ENCODE measurements at places on chromosomes 6 and 20.

- DNase-seq, result no peak
Observed at GRCh38 chr6:116280161-116280932, 617 bp upstream of the TSPYL1 start.

- no peak for DNase-seq
Observed at GRCh38 chr6:104653781-104654180, 205.9 kb downstream of the HACE1 start.

DNA sequence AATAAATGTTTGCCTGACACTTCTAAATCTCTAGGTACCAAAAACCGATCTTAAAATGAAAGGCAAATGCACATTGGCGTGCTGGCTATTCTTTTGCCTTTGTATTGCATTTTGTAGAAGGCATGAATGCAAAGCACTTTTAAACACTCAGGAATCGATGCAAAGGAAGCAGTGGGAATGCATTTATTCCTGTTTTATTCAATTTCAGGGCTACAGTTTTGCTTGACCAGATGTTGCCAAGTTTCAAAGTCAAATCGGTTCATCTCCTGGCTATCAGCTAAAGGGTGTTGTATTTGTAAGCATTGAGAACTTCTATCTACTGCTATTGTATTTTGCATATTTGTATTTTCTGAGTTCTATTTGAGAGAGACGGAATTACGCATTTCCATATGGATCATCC lies 659.8 kb upstream of the SLC35B3 start:
- DNase-seq, result no peak

GRCh38 chr6:160456214-160456546 lies 108.0 kb downstream of the SLC22A3 start:
- DNase-seq, result no peak

GRCh38 chr6:37282371-37282770 lies 24.4 kb upstream of the TMEM217 start:
- no peak for DNase-seq

DNA sequence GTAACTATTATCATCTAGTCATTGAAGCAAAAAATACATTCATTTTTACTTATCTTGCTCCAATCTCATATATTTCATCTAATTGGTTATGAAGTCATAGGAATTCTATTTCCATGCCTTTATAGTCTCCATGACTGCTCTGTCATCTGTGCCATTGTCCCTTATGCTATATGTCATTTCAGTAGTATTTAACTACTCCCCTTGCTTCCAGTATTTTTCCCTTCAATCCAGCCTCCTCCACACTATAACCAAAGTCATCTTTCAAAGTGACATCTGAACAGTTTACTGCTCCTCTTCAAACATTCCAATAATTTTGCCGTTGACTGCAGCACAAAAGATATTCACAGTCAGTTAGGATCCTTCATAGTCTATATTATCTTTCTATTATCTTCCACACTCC lies 216.6 kb upstream of the HS3ST5 start:
- no peak for DNase-seq

DNA sequence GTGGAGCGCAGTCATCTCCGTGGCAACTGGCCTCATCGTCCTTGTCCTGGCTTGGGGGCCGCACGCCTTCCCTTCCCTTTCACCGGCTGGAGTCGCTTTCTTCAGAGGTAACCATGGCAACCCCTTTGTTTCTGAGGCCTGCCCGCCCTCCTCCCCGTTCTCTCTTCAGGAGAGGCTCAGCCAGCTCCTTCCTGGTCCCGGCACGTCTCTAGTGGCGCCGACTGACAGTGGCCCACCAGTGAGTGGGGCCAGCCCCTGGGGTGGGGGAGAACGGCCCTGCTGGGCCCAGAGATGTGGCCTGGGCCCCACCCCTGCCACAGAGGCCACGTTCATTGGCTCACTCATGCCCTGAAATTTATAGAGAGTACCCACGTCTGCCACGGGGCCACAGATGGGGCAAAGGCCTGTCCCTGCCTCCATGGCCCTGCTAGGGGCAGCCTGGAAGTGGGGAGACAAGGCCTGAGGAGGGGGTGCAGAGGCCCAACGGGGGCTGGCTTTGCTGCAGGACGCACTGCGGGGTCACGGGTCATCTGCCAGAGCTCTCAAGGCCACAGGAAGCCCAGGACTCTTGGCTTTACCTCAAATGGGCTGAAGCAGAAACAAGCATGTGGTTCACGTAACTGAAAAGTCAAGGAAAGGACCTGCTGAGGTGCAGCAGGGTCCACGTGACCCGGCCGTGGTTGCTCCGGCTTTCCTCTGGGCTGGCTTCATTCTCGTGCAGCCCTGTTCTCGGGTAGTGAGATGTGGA lies 1.4 kb upstream of the OSBPL2 start:
- DNase-seq, result no peak

GRCh38 chr6:21181866-21182265 lies 411.7 kb upstream of the SOX4 start:
- DNase-seq, result no peak

DNA sequence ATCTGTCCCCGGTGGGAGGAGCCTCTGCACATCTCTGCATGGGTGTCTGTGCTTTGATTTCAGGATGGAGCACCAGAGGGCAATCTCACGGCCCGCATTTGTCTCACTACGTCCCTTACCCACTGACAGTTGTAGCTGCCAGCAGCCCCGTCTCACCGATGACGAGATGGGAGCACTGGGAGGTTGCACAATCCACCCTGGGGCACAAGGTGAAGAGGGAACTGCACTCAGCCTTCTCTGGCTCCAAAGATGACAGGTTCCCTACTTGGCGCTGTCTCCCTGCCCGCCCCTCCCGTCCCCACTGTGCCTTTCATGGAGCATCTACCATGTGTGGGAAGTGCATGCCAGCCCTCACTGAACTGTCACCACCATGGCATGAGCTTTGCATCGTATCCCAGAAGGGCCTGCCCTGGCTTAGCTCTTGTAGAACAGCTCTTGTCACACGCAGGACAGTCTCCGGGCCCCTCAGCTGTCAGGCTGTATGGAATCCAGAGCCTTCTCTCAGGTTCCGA lies 99.9 kb upstream of the PMEPA1 start:
- DNase-seq, result no peak

GRCh38 chr20:50691573-50692551 lies 520 bp upstream of the RIPOR3 start:
- no peak for DNase-seq

GRCh38 chr20:48214601-48215000 lies 429.3 kb upstream of the SULF2 start:
- DNase-seq, result no peak

GRCh38 chr6:108903796-108904195 lies 55.6 kb downstream of the ARMC2 start:
- DNase-seq, result no peak

DNA sequence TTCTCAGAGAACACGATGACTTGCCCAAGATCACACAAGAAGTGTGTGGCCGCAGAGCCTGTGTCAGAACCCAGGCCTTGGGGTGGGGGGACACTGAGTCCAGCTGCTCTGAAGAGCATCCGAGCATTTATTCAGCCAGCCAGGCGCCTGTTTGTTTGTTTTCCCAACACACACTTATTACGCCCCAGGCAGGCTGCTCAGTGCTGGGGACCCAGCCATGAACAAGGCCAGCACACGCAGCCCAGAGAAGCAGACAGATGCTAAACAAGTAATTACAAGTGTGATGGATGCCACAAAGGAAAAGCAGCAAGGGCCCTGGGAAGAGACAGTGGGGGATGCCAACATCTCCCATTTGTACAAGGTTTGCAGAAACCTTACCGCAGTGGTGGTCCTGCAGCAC lies 19.4 kb upstream of the SIRPA start:
- DNase-seq, result no peak

- DNase-seq, result no peak
Observed at GRCh38 chr20:308427-309038, 11.2 kb downstream of the ZCCHC3 start.

Measured in activated T-helper 1 cell treated with anti-CD3 and anti-CD28 coated beads, Interleukin-2, amount 50 U/mL, for 16 hours (primary cell).